ENCODE measurements at places on chromosomes 11 and 22.

DNA sequence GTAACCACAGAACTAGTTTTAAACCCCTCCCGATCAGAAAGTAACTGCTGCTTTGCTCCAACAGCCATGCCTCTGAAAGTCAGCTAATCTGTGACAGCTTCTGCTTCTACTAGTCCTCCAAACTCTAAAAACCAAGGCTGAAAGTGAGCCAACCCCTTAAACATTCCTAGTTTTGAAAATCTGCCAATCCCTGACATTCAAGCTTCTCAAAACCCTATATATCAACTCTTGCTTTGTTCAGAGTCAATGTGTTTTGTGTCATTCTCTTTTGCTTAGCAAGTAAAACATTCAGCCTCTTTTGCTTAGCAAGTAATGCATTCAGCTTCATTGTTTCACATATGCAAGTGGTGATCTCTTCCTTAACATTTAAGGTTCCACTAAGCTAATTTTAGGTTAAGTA is 56.9 kb downstream of the ATG16L2 start:
- no peak for DNase-seq

DNA sequence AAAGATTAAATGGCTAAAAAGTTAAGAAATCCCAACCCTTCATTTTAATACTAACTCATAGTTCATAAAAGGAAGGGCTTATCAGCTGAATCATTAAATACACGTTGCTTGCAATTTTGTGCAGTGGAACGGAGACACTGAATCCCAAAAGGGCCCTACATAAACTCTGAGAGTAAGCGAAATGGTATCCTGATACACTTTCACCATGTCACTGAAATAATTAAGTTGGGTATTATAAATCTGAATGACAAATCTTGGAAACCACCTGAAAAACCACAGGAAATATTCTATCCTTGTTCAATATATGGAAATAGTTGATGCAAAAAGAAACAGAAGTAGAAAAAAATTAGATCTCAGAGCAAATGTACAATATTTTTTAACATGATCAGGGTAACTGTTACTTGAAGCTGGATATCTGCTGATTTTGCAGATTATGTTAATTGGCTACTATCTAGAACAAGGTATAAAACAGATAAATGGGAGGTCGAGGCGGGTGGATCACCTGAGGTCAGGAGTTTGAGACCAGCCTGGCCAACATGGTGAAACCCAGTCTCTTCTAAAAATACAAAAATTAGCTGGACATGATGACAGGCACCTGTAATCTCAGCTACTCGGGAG is 55.1 kb downstream of the MAML2 start:
- DNase-seq, result no peak

- no peak for DNase-seq
Observed at GRCh38 chr22:26122920-26123468, 46.3 kb upstream of the SEZ6L start.

- no peak for DNase-seq
Observed at GRCh38 chr11:63564784-63565350, 1.7 kb upstream of the PLAAT2 start.

GRCh38 chr11:123272565-123272964 is 77.5 kb upstream of the CLMP start:
- DNase-seq, result no peak

GRCh38 chr22:26476705-26477340 is 6.8 kb downstream of the HPS4 start:
- no peak for DNase-seq

- DNase-seq, result no peak
Observed at GRCh38 chr22:47067321-47067890, 305.0 kb downstream of the TBC1D22A start.

- DNase-seq, result no peak
Observed at GRCh38 chr11:103980108-103980507, 56.3 kb upstream of the DDI1 start.

DNA sequence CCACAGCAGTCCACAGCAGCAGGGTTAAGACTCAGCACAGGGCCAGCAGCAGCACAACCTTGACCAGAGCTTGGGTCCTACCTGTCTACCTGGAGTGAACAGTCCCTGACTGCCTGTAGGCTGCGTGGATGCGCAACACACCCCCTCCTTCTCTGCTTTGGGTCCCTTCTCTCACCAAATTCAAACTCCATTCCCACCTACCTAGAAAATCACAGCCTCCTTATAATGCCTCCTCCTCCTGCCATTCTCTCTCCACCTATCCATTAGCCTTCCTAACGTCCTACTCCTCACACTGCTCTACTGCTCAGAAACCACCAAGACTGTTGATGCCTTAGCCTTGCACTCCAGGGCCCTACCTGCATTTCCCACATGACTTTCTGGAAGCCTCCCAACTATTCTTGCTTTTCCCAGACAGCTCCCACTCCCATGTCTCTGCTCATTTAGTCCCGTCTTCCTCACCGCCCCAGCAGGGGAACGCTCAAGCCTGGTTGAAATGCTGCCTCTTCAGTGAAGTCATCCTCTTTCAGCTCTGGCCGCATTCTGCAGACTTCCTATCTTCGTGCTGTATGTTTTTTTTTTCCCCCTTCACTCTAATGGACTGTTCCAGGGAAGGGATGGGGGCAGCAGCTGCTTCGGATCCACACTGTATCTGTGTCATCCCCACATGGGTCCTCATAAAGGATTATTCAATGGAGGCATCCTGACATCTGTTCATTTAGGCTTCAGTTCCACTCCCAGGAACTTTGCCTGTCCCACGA is 3.3 kb downstream of the IL18BP start:
- no peak for DNase-seq

DNA sequence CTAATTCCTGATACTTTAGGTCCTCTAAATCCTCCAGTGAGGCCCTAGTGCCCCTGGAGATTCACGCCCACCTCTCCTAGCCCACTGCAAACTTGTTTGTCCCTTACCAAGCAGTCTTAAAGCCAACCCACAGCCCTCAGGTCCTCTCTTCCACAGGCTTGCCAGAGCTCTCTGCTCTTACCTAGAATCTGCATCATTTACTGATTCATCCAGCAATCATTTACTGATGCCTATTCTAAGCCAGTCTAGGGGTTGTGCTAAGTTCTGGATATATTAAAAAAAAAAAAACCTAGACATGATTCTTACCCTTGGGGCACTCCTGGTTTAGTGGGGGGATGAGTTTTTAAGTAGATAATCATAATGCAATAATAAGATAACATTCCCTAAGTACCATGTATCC is 43.0 kb upstream of the PLET1 start:
- no peak for DNase-seq

DNA sequence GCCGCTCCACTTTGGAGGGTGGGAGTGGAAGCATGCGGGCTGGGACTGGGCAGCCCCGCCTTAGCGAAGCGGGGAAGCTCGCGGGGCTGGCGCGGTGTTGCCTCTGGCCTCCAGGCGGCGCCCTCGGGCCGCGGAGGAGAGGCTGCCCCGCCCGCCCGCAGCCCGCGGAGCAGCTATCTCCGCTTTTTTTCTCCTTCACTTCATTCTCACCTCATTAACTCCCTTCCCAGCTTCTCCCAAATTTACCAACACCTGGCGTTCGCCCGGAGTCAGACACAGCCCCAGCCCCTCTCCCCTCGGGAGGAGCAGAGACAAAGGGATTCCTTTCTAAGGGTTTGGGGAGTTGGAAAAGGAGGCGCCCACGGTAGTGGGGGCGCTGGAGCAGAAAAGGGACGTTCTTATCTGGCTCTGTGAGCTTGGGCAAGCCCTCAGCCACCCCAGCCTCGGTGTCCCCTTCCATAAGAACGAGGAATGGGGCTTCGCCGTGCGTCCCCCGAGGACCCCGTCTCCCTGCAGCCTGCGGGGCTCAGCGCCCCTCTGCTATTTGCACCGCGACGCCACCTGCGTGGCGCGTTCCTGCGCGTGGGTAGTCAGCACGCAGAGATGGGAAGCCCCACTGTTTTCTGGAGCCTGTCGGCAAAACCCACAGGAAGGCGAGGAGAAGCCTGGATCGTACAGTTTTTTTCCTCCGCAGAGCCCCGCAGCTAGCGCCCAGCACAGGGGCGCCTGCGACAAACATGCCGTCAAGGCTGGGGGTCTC is 1.5 kb upstream of the WNT11 start:
- peak; percentile 68 for DNase-seq

GRCh38 chr11:69854713-69855112 is 35.5 kb upstream of the FGF3 start:
- DNase-seq, result no peak

- DNase-seq, result no peak
Observed at GRCh38 chr11:126172596-126173038, 38.8 kb downstream of the RPUSD4 start.

GRCh38 chr22:21450320-21450831 is 16.8 kb upstream of the TMEM191C start:
- DNase-seq, result no peak

DNA sequence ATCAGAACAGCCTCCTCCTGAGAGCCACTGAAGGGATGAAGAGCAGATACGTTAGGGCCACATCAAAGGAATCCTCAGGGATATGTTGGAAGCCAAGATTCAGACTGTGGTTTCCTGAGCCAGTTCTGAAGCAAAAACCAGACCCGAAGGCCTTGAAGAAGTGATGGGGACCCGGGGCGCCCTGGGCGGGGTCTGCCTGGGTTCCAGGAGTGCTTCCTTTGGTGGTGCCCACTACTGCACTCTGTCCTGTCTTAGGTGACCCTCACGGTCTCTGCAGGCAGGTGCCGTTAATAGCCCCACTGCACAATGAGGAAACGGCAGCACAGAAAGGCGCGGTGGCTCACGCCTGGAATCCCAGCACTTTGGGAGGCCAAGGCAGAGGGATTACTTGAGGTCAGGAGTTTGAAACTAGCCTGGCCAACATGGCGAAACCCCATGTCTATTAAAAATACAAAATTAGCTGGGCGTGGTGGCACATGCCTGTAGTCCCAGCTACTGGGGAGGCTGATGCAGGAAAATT is 12.9 kb upstream of the SH3BP1 start:
- no peak for DNase-seq

DNA sequence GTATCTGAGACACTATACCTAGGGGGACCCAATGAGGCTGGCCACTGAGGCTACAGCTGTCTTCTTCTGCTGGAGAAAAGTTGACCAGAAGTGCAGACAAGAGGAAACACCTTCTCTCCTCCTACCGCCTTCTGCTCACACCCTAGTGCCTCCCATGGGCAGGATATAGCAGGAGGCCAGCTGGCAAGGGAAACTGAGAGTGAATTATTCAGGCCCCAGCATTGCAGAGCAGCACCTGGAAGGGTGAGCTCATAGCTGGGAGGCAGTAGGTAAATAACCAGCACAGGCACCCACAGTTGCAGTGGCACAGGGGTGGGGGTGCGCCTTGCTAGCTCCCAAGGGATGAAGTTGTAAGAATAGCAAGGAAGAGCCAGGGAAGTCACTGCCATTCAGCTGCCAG is 267.4 kb upstream of the NCAM1 start:
- no peak for DNase-seq

GRCh38 chr11:74612877-74613276 is 20.5 kb downstream of the POLD3 start:
- DNase-seq, result no peak

DNA sequence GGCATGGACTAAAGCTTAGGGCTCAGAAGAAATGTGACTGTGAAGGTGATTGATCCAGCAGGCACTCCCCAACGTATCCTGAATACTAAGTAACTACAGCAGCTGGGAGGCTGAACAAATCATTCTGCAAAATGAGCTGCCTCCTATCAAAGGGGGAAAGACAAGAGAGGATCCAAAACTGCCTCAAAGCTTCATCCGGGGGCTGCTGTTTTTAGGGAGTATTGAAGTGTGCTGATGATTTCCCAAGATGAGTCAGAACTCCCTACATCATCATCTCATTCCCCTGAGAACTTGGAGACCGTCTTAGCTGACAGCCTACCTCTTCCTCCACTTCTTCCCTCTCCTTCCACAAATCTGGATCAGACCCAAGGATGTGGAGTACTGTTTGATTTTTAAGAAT is 108.4 kb upstream of the GRAMD1B start:
- DNase-seq, result no peak

DNA sequence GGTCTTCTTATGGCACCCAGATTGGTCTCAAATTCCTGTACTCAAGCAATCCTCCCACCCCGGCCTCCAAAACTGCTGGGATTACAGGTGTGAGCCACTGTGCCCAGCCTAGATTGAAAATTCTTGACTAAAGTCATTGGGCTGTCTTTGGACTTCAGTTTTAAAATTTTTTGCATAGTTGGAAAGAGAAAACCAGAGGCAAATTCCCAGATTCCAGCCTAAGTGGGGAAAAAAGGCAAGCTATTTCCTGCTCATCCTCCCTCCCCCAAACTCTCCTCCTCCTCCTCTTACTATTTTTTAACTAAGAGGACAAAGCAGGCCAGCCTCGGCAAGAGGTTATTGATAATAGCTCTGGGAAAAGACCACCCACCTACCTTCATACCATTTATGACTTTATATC is 78.6 kb upstream of the CLMP start:
- DNase-seq, result no peak

DNA sequence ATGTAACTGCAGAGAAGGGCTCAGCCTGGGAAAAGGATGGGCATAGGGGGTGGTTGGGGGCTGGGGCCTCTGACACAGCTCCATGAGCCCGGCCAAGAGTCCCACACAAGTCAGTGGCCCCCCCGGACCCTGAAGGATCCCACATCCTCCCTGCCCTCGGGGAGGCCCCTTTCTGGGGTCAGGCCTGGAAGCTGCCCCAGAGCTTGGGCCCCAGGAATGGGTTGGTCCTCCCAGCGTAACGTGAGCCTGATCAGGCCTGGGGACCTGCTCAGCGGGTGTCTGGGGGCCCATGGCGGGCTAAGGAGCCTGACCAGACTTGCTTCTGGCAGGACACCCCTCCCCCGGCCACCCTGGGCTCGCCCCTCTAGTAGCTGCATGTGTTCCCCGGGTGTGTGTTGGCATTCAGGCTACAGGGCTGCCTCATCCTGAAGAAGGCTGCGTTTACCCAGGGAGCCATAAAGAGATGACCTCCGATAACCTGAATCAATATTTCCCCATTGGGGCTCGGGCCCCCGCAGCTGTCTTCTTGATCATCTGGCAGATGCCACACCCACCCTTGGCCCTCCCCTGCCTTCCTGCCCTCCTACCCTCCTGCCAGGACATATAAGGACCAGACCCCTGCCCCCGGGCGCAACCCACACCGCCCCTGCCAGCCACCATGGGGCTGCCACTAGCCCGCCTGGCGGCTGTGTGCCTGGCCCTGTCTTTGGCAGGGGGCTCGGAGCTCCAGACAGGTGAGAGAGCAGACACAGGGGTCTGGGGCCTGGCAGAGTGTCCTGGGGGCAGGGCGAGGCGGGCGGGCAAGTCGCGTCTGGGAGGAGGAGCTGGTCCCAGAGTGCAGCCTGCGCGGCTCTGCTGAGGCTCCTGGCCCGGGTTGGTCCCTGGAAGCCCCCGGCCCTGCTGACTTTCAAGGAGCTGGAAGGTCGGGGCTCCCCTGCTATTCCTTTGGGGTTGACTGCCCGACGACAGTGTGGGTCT is at the start of gene MUC2:
MUC2 (plus strand) TSS at position 631 of the 978 bp plus-strand sequence.
- DNase-seq, result no peak
